G401 (cell line): ENCODE measurements at places on chromosomes 2 and 18. TPM values are rescaled to one million over a fixed set of nuclear protein-coding genes. Genes with fewer than 3 reads are reported as not detected.

Gene ESCO1
- 21.6 and 27.9 TPM in 2 replicates for total RNA-seq

Gene PPIG
- total RNA-seq: 39.5 and 57.5 TPM in 2 replicates

Gene CDH2
- total RNA-seq: not detected in 2 replicates

Gene ANKRD44
- not detected in 2 replicates for total RNA-seq

Gene GPR55
- total RNA-seq: not detected in 2 replicates

Gene GALNT3
- total RNA-seq: not detected in 2 replicates

Gene SLC30A3
- 1.3 and 2.6 TPM in 2 replicates for total RNA-seq

Gene RAX
- not detected in 2 replicates for total RNA-seq

Gene SLC4A5
- not detected in 2 replicates for total RNA-seq

Gene D2HGDH
- total RNA-seq: 48.4 and 50.7 TPM in 2 replicates

Gene LHCGR
- not detected in 2 replicates for total RNA-seq

Gene C1QL2
- total RNA-seq: not detected in 2 replicates

Gene RTP5
- total RNA-seq: not detected in 2 replicates

Gene CD8A
- total RNA-seq: 0.14 and 0.86 TPM in 2 replicates

Gene RAB10
- total RNA-seq: 100 and 116 TPM in 2 replicates

Gene MAP4K3
- 36.8 and 49.5 TPM in 2 replicates for total RNA-seq

Gene CELF4
- total RNA-seq: not detected in 2 replicates

Gene MFSD2B
- 0.14 TPM in 1 of 2 replicates, not detected in the other for total RNA-seq

Gene AQP4
- total RNA-seq: not detected in 2 replicates

Gene ITGA6
- total RNA-seq: 8.2 and 9.3 TPM in 2 replicates

Gene PID1
- total RNA-seq: not detected in 2 replicates

Gene CYRIA
- not detected in 2 replicates for total RNA-seq

Gene FSHR
- total RNA-seq: not detected in 2 replicates

Gene HNMT
- not detected in 2 replicates for total RNA-seq

Gene DSG4
- total RNA-seq: not detected in 2 replicates

Gene RAD51AP2
- not detected in 2 replicates for total RNA-seq

Gene NPAS2
- not detected in 2 replicates for total RNA-seq
